ENCODE measurements at places on chromosomes 4 and X. TPM values are rescaled to one million over a fixed set of nuclear protein-coding genes. Genes with fewer than 3 reads are reported as not detected.

FOXR2 gene
- total RNA-seq, result not detected

RHOXF2 gene
- total RNA-seq, result not detected

SSX2 gene
- not detected for total RNA-seq

DUSP9 gene
- total RNA-seq, result 0.13 TPM

HELT gene
- not detected for total RNA-seq

CFI gene
- total RNA-seq, result 66.7 TPM

FBXL5 gene
- 69.0 TPM for total RNA-seq

CYSLTR1 gene
- total RNA-seq, result 0.81 TPM
